MCF 10A (cell line): ENCODE measurements at places on chromosomes 16 and 17.
A peak's percentile ranks its signal among the peaks of the same experiment; 100 is the strongest.

- no peak for DNase-seq
These were observed 18.2 kb upstream of the MEIOB start for GRCh38 chr16:1890024-1890707.

DNA sequence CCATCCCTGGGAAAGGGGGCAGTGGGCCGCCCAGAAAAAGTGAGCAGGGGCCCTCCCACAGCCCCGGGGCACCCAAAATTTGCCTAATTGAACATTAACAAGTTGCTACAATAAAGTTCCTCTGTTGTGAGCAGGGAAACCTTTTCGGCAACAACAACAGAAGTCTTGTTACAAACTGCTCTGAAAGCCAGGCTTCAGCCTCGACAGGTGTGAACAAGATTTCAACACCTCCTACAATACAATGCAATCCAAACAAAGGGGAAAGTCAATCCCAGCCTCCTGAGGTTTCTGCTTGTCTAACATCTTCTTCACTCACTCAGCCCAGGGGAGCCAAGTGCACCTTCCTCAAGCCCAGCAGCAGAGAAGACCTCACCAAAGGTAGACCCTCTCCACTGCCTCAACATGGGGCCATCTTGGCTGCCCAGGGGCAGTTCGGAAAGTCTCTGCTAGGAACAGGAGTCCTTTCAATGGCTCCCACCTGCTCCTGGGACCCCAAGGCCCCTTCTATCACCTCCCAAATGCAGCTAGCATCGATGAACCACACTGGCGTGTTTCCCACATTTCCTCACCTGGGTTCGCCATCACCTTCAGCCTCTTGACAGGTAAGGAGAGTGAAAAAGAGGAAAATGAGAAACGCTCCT lies 19.1 kb downstream of the ZFHX3 start:
- no peak for DNase-seq

DNA sequence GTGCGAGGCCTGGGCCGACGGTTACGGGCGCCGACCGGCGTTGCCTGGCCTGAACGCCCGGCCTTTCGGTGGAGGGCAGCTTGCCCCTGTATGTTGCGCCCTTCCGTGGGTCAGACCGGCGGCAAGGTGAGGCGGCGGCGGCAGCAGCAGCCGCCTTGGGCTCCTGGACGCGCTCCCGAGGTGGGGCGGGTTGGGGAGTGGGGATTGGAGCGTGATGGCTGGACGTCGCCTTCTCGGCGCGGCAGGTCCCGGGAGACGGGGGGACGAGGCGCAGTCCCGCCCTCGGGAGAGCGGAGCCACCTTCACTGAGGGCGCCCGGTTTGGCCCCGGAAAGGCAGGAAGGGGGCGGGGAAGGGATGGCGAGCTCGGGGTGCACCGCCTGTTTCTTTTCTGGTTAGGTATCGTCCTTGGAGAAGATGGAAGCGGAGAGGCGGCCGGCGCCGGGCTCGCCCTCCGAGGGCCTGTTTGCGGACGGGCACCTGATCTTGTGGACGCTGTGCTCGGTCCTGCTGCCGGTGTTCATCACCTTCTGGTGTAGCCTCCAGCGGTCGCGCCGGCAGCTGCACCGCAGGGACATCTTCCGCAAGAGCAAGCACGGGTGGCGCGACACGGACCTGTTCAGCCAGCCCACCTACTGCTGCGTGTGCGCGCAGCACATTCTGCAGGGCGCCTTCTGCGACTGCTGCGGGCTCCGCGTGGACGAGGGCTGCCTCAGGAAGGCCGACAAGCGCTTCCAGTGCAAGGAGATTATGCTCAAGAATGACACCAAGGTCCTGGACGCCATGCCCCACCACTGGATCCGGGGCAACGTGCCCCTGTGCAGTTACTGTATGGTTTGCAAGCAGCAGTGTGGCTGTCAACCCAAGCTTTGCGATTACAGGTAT lies 671 bp downstream of the DGKE start:
- peak; percentile 64 for DNase-seq

GRCh38 chr16:87662254-87663204 lies 60.2 kb downstream of the JPH3 start:
- DNase-seq = no peak

GRCh38 chr17:33324736-33325135 lies 31.6 kb upstream of the ASIC2 start:
- DNase-seq = no peak

- DNase-seq = peak; percentile 86
These were observed 33.4 kb upstream of the MMD start for GRCh38 chr17:55454906-55455474.

GRCh38 chr17:6675201-6675825 lies 23.8 kb downstream of the C17orf100 start:
- DNase-seq = no peak

DNA sequence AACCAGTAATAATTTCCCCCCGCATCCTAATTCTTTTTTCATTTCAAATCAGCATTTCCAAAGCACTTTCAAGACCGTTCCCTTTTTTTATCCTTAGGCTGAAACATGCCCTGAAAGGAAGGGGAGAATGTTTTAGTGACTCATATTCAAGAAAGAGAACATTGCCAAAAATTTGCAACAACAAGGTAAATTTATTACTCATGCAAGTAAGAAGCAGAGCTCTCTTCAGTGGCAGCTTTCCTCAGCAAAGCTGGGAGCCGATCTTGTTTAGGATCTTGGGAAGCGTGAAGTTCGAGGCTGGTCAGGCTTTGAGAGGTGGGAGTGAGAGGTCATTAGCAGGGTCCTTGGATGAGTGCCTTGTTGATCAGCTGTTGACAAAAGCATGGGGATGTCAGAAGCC lies 129.5 kb downstream of the PRKCA start:
- DNase-seq = peak; percentile 80

GRCh38 chr16:89025636-89026035 lies 48.6 kb upstream of the CBFA2T3 start:
- no peak for DNase-seq

DNA sequence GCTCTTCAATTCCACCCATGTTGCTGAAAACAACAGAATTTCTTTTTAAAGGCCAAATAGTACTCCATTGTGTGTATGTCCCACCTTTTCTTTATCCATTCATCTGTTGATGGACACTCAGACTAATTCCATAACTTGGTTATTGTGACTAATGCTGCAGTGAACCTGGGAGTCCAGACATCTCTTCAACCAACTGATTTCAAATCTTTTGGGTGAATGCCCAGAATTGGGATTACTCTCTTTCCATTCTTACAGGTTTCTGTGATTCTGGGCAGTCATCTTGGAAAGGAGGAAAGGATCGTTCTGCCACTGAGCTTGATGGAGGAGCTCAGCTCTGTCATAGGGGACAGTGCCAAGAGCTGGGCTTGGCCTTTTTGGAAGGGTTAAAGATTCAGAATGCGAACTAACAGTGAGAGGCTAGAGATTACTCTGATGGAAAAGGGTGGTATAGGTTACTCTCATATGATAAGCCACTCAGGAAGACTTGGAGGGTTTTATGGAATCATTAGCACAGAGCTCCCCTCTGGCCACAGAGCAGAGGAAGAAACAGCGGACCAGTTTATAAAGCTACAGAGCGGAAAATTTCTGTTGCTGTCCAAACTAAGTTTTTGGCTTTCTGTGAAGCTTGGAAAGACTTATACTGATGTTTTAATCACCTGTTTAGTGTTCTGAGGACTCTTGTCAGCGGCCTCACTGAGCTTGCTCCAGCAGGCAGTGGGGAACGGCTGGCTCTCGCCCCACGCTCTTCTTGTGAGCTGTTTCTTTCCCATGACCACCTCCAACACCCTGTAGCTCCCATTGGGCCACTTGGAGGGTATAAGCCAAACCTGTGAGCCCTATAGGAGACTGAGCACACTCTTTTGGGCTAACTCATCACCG lies 48.3 kb downstream of the HIC1 start:
- peak; percentile 88 for DNase-seq

DNA sequence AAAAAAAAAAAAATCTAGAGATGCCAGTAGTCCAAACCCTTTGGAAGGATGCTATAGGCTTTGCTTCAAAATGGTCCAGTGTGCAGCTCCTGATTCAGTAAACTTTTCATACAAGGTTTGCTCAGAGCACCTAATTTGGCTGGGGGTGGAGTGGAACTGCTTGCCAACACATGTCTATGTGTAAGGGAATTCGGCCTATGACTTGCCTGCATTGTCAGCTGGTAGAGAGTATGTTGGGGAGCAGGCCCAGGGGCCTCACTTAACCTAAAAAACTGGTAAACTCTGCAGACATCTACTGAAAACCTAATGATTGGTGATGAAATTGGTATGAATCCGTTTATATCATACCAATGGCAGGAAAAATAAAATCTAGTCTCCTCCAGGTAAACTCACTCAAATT lies 1.5 kb upstream of the MFSD6L start:
- no peak for DNase-seq

- peak; percentile 49 for DNase-seq
These were observed 10.6 kb downstream of the CA10 start for GRCh38 chr17:52147872-52148271.

- DNase-seq = no peak
These were observed 320.2 kb downstream of the MAP2K6 start for GRCh38 chr17:69734656-69735055.

DNA sequence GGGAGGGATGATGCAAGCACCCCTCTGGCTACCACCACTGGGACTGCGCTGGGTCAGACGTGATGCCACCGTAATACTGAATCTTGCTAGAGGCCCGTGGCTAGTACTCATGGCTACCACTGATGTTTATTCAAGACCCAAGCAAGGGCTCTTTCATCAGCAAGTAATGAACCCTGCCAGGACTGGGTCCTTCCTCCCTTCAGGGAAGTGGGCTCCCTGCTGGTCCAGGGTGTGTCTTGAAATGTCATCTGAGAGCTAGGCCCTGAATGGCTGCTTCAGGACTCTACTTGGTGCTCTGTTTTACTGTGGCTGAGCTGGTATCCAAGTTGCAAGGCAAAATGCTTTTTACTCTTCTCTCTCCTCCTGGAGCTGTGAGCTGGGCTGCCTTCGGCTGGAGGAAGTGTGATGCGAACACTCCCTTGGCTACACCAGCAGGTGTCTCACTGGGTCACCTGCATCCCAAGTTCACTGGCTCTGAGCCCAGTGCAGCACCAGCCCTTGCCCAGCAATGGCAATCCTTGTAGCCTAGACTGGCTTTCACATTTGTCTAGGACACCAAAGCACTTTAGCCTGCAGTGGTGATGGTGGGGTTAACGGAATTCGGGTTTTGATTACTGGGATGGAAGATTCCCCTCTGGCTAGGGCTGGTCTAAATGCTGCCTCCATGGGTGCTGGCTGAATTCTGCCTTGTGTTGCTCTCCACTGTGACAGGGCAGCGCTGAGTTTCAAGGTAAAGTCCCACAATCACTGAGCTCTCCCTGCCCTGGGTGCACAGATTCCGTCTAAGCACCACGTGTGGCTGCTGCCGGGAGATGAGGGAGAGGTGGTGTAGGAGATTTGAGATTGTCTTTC lies 98.6 kb downstream of the USP22 start:
- peak; percentile 69 for DNase-seq

DNA sequence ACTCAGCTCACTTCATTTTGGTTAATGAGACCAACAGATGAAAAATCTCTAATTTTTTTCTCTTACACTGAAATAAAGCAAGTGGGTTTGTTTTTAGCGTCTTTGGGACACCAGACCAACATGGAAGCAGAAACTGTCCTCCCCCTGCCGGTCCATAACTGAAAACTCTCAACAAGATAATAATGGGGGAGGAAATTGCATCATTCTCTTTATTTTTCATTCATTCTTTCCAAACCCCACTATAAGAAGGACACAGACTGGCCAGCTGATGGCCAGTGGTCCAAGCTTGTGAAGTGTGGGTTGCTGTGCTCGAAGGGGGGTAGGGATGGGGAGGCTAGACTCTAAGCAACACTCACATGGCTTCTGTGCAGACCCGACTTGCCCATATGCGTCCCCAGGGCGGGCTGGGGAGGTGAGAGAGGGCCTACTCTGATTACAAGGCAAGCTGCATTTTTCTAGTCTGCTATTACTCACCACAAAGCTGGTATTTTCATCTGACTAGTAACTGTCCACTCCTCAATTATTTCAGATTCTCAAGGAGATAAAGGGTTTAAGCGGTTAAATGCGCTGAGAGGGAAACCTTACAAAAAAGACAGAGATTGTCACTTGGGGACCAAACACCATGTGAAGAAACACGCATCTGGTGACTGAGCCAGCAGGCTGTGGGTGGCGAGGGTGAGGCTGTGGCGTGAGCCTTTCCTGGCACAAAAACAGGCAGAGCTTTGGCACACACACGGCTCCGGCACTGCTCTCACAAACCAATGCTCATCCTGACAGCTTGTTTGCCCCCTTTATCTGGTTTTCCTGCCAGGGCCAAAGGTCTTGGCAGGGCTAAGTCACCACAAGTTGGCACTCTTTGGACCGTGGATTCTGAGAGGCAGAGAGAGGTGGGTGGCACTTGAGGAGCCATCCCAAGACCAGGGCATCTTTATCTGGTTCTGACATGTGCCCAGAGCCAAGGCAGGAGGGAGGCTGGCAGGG lies 38.2 kb downstream of the MARF1 start:
- DNase-seq = no peak

GRCh38 chr16:9004183-9004582 lies 40.5 kb upstream of the USP7 start:
- DNase-seq = no peak

- no peak for DNase-seq
These were observed 236.7 kb upstream of the ASIC2 start for GRCh38 chr17:33529816-33530215.

- DNase-seq = peak; percentile 21
These were observed 148.0 kb upstream of the FOXF1 start for GRCh38 chr16:86362155-86362849.

DNA sequence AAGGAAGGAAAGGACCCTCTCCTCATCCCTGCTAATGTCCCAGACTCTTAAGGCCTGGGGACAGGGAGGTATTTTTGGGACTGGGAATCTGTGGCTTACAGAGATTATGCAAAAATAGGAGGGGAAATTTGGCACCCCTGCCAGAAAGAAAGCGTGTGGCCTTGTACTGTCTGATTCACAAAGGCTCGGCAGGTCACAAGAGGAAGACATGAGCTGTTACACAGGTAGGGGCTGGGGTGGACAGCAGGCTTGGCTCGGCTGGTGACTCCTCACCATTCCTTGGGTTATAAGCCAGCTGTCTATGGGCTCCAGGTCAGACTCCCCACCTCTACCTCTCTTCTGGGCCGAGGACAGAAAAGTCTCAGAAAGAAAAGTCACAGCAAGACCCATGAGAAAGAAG lies 20.7 kb upstream of the SREBF1 start:
- DNase-seq = no peak

DNA sequence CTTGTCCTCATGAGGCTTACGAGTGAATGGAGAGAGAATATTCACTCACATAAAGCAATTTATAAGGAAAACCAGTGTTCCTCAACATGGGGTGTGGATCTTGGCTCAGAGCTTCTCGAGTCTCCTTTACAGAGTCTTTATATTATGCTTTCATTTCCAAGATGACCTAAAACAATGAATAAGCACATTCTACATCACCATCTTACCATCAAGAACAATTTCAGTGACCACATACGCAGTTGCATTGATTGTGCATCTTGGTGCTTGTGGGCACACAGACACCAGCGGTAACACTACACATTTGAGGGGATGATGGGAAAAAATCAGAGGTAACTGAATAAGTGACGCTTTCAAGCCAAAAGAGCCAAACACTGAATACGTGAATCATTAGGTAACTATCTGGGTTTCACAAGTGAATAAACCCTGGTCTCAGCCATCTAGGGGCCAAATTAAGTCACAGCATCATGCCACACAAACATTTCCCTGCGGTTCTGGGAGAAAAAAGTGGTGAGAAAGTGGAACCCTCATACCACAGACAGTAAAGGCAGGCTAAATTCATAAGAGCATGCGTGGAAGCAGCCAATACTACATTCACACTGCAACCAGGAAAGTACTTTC lies 9.4 kb downstream of the CWC25 start:
- peak; percentile 64 for DNase-seq

GRCh38 chr17:75604034-75604695 lies 16.6 kb downstream of the MYO15B start:
- no peak for DNase-seq

- DNase-seq = peak; percentile 68
These were observed 128.4 kb upstream of the TNRC6C start for GRCh38 chr17:77829843-77830799.

GRCh38 chr17:60173304-60173819 lies 23.6 kb downstream of the CA4 start:
- no peak for DNase-seq
